ENCODE measurements at places on chromosomes 6 and 20.

- no peak for DNase-seq
These were observed 13.2 kb downstream of the STX7 start for GRCh38 chr6:132499757-132500156.

DNA sequence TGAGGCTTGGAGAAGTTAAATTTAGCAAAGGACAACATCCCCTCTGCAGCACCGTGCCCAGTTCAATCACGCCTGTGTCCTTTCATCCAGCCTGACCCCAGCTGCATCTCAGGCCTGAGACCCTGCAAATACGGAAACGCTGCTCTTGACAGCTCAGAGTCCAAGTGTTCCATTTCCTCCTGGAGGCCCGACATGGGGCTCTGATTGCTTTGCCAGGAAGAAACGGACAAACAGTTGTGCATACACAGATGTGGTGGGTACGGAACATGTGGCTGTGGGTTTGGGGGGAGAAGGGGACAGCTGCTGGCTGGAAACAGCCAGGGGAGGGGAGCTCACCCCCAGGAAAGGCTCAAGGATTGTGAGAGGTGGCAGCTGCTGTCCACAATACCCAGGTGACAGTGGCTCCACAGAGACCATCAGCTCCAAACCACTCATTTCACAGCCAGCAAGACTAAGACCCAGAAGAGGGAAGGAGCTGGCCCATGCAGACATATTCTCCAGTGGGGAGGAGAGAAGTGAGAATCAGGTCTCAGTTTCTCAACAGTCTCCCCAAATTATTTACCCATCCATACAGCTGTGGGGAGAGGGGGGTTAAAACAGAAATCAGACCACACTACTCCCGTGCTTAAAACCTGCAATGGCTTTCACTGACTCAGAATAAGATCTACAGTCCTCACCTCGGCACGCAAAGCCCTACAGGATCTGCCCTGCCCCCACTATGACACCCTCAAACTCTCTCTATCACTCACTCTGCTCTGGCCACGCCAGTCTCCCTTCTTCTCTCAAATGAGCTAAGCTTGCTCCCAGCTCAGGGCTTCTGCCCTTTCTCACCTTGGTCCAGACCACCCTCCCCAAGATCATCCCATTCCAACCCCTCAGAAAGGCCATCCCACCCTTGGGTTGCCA is 89.1 kb downstream of the PREX1 start:
- DNase-seq: no peak

DNA sequence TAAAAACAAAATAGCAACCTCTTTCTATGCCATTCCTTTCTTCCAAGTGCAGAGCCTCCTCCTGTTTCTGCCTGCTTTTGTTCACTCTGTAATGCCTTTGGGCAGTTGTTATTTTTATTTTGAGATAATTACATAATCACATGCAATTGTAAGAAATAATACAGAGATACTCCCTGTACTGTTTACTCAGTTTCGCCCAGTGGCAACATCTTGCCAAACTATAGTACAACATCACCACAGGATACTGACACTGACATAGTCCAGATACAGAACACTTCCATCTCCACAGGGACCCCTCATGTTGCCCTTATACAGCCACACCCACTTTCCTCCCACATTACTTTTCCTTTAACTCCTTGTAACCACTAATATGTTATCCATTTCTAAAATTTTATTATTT is 59.7 kb downstream of the BANF2 start:
- DNase-seq: no peak

DNA sequence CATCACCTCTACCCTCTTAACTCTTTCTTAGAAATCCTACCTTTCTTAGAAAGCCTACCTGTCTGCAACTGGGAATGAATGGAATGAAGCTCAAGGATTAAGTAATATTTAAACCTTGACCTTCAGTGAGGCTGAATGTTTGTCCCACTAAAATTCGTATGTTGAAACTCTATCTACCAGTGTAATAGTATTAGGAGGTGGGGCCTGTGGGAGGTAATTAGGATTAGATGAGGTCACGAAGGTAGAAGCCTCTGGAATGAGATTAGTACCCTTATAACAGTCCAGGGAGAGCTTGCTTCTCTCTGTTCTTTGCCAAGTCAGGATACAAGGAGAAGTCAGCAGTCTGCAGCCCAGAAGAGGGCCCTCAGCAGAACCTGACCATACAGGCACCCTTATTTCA is 158.0 kb downstream of the TENT5A start:
- no peak for DNase-seq

- no peak for DNase-seq
These were observed 269.9 kb upstream of the SUPT3H start for GRCh38 chr6:45647341-45648261.

- DNase-seq: peak; percentile 61
These were observed 171.4 kb downstream of the DTNBP1 start for GRCh38 chr6:15491255-15491985.

- no peak for DNase-seq
These were observed 399.7 kb downstream of the COL12A1 start for GRCh38 chr6:74805916-74806696.

- DNase-seq: no peak
These were observed 39.4 kb upstream of the JAG1 start for GRCh38 chr20:10713161-10713560.

- no peak for DNase-seq
These were observed 709 bp upstream of the ASXL1 start for GRCh38 chr20:32357375-32357868.

DNA sequence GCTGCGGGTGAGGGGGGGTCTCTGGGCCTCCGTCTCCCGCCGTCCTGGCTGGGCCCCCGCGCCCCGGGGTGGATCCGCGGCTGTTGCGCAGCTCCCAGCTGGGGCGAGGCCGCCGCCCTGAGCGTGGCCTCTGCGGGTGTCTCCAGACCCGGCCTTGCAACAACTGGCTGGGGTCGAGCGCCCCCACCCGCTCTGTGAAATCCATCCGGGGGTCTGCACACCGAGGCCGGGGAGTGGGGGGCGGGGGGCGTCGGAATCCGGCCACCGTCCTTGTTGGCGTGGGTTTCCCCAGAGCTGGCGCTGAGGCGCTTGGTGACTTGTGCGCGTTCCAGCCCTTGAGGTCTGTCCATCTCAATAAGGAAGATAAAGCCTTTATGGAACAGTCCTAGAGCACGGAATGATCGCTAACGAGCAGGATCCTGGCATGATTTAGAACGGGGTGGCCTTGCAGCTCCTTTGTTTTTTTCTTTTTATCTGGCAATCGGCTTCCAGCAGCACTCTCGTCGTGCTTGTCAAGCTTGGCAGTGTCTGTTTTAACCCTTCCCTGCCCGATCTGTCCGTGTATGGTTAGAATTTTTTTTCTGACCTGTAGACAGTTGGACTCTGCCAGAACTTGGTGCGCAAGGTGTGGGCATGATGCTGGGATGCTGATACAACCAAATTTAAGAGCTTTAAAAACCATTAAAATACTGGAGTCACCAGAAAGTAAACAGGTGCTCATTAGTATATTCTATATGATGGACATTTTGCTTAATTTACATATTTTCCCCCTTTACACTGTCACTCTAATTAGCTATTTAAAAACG is 675 bp downstream of the DSTN start:
- peak; percentile 15 for DNase-seq

- no peak for DNase-seq
These were observed 815.7 kb downstream of the QKI start for GRCh38 chr6:164230259-164230658.

DNA sequence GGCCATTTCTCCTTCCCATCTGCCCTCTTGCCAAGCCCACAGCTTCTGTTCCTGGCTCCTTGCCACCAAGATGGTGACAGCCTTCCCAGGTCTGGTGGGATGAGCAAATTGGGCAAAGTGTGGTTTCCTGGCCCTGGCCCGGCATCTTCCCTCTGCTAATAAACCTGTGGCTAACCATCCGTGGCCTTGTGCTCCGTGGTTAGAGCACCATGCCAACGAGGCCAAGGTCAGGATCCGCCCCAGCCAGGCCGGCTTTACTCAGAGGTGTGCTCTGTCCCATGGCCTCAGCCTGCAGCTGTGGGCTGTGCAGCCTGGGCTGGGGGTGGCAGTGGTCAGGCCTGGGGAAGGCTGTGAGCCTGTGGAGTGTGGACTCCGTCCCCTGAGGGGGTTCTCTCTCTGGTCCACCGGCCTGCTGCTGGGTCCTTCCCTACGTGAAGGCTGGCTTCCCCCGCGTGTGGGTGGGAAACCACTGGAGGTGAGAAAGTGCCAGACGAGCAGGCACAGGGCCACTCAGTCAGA is 117.4 kb downstream of the VEGFA start:
- no peak for DNase-seq

DNA sequence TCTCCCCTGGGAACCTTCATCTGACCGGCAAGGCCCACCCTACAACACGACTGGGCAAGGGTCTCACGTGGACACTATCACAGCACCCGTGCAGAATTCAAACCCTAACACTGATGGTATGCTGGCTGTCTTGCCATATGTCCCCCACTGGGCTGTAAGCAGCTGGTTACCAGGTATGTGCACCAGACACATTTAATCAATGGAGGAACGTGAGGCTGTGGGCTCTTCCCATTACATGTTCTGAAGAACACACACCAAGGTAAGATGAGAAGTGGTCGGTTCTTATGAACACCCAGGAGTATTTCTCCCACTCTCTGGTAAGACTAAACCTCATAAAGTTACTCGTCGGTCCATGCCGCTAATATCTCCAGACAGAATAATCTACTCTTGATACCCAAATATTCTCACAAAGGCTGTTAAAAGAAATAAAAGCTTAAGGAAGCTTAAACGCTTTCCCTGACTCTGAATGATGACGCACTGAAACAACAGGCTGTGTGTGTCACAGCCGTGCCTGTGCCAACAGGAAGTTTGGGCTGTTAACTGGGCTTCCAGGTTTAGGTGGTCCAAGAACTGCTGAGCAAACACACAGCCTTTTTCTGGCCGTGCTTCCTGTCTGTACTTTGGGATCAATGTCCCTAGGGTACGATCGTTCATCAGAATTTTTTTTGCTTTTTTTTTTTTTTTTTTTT is 75.3 kb downstream of the SLC23A2 start:
- no peak for DNase-seq

DNA sequence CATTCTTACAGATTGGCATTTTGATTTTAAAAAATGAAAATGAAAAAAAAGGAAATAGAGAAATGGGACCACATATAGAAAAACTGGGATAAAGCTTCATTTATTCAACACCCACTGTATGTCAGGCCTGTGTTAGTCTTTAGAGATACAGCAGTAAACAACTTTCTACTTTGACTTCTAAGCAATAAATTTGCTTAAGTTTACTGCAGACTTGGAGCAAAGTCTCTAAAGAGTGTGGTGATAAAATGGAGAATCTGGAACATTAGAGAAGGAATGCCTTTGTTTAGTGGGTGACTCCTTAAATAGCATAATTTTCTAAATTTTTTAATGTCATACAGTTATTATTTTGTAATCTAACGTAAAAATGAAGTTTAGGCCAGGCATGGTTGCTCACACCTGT is 80.7 kb upstream of the CNKSR3 start:
- DNase-seq: no peak

DNA sequence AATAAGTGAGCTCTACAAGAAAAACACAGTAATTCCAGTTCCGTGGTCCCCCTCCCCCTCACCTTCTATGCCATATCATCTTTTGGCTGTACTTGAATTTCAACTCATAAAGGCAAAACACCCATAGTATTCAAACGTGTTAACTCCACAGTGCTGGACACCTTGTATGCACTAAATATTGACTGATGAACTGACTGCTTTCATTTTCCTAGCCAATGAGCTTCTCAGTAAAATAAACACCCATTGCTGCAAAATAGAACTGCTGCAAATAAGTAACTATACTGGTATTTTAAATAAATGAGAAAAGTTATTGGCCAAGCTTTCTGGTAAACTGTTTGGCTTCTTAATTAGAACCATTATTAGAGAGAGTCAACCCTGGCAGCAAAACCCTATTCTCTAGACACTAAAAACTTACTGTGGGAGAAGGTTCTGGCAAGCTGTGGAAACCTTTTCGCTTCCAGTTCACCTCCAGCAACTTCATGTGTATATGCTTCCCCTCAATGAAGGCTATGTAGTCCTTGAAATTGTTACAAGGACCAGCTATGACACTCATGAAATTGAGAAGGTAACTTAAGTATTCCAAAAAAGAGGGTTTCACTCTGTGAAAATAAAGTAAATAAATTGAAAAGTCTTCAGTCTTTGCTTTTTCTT is 86.0 kb downstream of the MBOAT1 start:
- no peak for DNase-seq

DNA sequence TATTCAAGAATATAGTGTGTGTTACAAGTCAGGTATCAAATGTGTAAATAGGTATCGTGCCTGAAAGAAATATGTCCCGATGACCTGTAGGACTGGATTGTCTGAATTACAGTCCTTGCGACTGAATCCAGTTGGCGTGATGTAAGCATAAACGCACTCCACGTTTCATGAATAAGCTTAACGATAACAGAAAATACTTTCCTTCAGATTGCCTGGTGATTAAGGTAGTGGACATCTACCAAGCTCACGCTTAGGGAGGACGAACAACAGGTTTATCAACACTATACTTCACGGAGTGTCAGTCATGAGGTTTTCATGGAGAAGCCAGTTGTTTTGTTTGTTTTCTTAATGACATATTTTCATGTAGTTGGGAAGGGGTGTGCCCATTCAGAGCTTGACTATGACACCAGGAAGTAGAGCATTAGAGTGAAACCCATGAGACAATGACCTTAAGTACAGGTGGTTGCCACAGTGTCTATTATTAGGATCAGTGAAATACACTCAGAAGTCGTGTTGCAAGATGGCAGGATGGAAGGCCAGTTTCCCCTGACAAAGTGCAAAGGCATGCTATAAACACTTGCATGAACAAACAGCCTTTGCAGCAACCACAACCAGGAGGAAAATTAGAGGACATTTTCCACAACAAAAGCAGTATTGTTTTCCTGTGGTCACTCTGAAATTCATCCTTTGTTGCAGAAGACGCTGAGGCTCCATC is 305.8 kb upstream of the PRDM1 start:
- no peak for DNase-seq

DNA sequence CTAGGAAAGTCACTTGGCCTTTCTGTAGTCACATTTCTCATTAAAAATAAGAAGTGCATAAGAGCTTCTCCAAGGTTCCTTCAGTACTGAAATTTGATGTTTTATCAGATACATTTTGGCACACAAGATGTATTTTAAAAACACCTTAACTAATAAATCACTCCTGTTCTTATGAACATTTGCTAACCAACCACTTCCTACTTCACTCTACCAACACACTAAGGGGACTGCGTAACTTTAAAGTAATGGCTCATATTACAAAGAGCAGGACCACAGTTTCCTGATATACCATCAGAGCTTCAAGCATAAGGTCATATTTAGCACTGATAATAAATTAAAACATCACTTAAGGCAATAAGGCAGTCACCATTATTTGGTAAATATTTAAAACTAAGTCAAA is 104.4 kb downstream of the RALGAPA2 start:
- no peak for DNase-seq

DNA sequence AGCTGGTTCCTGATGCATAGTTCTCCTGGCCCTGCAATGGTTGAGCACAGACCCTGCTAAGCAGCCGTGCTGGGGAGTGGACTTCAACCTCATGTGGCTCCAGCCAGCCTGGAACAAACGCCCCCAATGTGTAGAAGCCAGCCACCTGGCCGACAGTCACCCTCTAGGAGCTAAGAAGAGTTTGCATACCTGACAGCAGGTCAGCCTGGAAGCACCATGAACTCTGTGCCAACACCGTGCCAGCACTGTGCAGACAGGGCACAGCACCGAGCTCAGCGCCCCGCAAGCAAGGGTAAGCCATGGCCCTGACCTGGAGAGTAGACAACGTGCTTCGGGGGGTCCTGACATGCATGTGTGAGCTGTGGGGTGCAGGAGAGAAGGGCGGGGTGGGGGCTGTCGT is 356.3 kb downstream of the ZFAND3 start:
- no peak for DNase-seq

- DNase-seq: no peak
These were observed 798.3 kb upstream of the SLC35B3 start for GRCh38 chr6:9233686-9234085.
